Right lobe of liver (tissue), 6 donors: ENCODE measurements at places on chromosomes 2 and 18. TPM values are rescaled to one million over a fixed set of nuclear protein-coding genes. Genes with fewer than 3 reads are reported as not detected.

GRCh38 chr2:239156516-239157265, 244.1 kb downstream of the HDAC4 start:
- H3K4me1 ChIP-seq = no peaks in the 10 kb centered on the region
- H3K27me3 ChIP-seq = no peaks in the 10 kb centered on the region
- H3K27ac ChIP-seq = no peak overlapping the region
- peak; percentile 29 for DNase-seq
- H3K4me3 ChIP-seq = no peak overlapping the region

GRCh38 chr18:76212960-76213359, 282.1 kb downstream of the ZNF516 start:
- H3K4me3 ChIP-seq = no peak overlapping the region
- DNase-seq = no peak
- no peaks in the 10 kb centered on the region for H3K27me3 ChIP-seq
- no peak overlapping the region for H3K27ac ChIP-seq

- H3K4me1 ChIP-seq = no peaks in the 10 kb centered on the region
- no peak overlapping the region for H3K4me3 ChIP-seq
- H3K27me3 ChIP-seq = no peaks in the 10 kb centered on the region
- H3K27ac ChIP-seq = no peak overlapping the region
- H3K36me3 ChIP-seq = peaks cover 4% of the 10 kb centered on the region
Observed at GRCh38 chr2:32699151-32699550, 71.3 kb downstream of the TTC27 start.

DNA sequence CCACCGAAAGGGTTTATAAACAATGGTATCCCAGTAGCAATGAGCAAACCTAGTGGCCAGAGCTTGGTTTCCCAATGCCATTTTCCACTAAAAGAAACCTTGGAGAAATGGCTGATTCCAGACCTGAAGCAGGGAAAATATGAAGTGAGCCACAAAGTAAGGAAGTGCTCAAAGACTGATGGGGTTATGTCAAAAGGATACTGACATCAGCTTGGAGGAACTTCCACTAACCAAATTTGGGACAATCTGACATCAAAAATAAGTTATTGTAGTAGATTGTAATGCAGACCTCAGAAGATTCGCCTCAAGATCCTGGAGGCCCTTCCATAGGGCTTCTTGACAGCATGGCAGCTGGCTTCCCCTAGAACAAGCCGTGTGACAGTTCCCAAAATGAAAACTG, 79.4 kb upstream of the SP3 start:
- no peaks in the 10 kb centered on the region for H3K36me3 ChIP-seq
- H3K27ac ChIP-seq = no peak overlapping the region
- DNase-seq = no peak
- no peaks in the 10 kb centered on the region for H3K27me3 ChIP-seq

DNA sequence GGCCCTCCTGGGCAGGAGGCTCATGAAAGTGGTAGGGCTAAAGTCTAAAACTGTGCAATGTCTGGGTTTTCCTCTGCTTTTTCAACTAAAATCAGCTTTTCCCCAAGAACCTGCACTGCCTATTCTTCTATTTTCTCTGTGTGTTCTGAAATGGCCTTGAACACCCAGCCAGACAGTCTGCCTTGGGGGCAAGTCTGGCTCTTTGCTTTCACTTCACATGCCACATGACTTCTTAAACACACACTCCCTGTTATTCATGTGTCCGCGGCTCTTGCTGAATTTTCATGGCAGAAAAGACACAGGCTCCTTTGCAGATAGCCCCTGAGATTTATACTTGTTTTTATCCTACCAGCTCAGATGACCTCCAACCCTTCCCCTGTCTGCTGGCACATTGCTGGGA, 10.6 kb upstream of the RPIA start:
- H3K4me3 ChIP-seq = no peak overlapping the region
- DNase-seq = no peak
- no peaks in the 10 kb centered on the region for H3K4me1 ChIP-seq
- H3K36me3 ChIP-seq = no peaks in the 10 kb centered on the region

ASB18 gene
- not detected for total RNA-seq

ADD2 gene
- total RNA-seq = 0.27 TPM

SNTG2 gene
- not detected for total RNA-seq
